DMS79 (cell line): ENCODE measurements at places on chromosomes 16 and 17.

DNA sequence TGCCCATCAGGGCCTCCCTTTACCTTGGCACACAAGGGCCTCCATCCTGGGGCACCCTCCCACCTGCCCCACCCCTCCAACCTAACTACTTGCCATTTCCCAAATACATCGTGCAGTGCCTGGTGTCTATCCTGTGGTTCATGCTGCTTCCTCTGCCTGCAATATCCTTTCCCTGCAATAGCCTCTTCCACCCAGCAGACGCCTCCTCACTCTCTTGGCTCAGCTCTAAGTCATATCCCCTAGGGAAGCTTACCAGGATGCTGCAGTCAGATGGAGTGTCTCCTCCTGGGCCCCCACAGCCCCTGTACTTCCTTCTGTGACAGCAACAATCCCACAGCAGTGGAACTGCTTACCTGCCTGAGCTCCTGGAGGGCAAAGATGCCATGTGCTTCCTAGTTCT, 36.7 kb downstream of the CCDC182 start:
- no peak for DNase-seq

DNA sequence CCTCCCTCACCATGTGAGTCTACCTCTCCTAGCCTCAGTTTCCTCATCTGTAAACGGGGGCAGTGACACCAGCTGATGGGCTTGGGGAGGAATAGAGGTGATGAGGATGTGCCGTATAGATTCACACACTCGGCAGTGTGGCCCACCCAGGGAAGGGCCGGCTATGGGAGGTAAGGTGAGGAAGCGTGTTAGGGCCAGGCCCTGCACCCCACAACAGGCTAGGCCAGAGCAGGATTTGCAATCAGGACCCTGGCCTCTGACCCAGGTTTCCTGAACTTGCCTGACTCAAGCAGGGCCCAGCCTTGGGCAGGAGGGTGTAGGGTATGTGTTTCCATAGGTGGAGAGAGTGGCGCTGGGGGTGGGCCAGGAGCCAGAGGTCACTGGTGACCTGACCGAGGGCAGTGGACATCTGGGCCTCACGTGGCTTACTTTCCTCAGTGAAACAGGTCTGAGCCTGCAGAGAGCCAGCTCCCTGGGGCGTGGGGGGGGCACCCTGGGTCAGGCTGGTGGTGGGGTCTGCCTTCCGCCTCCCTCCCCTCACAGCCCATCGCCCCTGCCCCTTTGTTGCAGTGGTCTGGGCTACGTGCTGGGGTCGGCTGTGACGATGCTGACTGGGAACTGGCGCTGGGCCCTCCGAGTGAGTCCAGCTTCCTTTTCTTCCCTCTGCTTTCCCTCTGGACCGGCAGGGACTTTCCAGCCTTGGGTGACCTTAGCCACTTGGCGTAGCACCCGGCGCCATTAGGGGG, 12.8 kb downstream of the SPNS3 start:
- no peak for DNase-seq

GRCh38 chr16:367333-367903, 2.9 kb downstream of the MRPL28 start:
- DNase-seq: no peak

DNA sequence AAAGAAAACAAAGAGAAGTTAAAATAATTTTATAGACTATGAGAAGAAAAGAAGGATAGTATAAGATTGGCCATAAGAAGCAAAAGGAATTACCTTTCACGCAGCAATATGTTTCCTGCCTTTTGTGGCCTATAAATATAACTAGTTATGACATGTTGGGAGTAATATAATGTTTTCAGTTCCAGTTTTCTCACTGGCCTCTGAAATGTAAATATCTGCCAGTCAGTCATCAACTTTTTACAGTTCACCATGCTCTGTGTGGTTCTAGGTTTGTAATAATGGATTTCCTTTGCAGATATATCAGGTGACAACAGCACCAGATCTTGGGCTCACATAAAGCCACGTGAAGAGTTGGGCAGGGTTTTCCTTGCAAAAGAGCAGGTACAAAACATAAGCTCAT, 94.3 kb downstream of the ABCA8 start:
- no peak for DNase-seq

DNA sequence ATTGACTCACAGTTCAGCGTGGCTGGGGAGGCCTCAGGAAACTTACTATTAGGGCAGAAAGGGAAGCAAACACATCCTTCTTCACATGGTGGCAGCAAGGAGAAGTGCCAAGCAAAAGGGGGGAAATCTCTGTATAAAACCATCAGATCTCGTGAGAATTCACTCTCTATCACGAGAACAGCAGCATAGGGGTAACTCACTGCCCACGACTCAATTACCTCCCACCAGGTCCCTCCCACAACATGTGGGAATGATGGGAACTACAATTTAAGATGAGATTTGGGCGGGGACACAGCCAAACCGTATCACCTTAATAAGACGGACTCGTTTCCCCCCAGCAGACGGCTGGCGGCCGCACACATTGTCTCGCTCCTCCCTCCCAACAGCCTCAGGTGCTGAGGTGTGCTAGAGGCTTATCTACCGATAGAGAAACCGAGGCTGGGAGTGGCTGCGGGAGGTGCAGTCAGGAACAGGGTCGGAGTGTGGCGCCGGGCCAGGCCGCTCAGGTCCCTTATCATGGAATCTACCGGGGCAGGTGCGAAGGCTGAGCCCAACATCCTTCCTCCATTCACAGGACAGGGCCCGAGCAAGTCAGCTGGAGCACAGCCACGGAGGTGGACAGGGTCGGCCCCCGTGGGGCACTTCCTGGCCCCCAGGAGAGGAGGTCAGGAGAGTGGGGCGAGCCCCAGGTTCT, 4.9 kb upstream of the ZG16B start:
- no peak for DNase-seq

DNA sequence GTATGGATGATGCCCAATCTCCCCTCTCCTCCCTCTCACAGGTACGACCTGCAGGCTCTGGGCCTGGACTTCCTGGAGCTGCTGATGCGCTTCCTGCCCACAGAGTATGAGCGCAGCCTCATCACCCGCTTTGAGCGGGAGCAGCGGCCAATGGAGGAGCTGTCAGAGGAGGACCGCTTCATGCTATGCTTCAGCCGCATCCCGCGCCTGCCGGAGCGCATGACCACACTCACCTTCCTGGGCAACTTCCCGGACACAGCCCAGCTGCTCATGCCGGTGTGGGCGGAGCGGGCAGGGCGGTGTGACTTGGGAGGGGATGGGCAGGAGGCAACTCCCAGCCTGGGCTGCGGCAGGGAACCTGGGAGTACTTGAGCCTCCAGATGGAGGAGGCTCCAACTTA, 18.1 kb downstream of the SPATA32 start:
- no peak for DNase-seq

DNA sequence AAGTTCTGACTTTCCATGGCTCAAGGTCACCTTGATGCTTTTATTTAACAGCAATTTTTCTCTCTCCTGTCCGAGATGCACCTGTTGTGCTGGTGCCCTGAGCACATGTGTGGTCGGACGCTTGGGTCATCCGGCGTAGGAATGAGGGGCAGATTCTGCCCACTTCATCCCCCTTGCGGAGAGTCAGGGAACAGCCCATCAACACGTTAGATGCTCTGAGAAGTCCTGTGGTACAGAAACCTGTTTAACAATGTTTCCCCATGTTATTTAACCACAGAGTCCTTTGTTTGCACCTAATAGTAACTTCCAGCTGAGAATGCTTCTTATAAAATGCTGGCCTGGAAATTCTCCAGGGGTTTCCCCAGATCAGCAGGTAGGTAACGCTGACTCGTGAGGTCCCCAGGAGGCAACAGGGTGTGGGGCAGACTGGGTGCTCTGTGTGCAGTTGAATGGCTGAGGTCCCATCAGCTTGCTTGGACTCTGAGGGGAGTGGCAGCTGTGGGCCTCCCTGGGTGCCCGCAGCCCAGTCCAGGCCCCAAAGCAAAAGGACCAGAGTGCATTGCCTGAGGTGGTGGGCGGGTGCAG, 17.8 kb downstream of the DOC2B start:
- no peak for DNase-seq

- DNase-seq: peak; percentile 29
Observed at GRCh38 chr16:27640277-27640600, 90.3 kb downstream of the KATNIP start.

DNA sequence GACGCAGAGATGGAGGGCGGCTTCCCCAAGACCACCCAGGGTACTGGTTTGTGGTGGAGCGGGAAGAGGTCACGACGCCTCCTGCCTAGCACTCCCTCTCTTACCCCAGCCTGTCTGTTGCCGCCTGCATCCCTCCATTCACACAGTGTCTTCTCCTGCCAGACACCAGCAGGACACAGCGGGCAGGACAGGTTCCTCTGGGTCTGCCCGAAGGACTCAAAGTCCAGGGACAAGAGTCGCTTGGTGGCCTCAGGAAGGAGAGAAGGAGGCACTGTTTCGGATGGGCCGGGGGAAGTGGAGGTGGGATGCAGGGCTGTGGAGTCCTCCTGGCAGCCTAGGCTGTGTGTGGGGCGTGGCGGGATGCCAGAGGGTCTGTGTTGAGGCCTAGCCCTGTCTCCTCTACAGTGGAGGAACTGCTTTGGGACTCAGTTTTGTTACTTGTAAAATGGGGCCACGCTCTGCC, 19.6 kb upstream of the TNS4 start:
- no peak for DNase-seq

- DNase-seq: no peak
Observed at GRCh38 chr16:88639231-88640038, 1.1 kb downstream of the IL17C start.

- peak; percentile 27 for DNase-seq
Observed at GRCh38 chr17:75270218-75270965, 639 bp downstream of the MIF4GD start.

DNA sequence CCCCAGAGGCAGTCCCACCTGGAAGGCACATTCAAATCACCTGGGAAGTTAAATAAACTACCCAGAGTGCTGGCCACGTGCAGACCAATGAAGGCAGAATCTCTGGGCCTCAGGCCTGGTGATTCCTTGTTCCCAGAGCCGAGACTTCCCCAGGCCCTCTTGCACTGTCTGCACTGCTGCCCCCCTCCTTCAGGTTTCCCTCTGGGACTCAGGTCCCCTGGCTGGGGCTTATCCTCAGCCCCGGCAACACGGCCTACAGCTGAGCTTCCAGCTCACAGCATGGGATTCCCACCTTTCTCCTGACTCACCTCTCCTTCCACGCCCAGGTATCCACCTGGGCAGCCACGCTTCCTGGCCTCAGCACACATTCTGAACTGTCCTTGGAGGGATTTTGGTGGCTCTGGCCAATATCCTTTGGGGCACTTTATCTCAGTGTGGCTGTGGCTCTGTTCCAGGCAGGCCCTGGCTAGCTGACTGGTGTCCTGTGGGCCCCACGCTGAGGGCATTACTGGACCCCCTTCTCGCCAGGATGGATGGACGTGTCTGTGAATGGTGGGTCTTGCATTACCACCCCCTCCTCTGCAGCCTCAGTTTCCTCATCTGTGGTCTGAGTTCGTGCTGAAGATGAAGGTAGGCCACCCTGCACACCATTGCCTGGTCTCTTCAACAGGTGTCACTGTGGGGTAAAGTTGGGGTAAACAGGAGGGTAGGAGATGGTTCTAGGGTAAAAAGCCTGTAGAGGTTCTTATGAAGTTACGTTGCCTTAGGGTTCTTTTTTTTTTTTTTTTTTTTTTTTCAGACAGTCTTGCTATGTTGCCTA, 165.7 kb downstream of the IRF8 start:
- no peak for DNase-seq

- DNase-seq: no peak
Observed at GRCh38 chr17:80575057-80575875, 30.6 kb downstream of the RPTOR start.

DNA sequence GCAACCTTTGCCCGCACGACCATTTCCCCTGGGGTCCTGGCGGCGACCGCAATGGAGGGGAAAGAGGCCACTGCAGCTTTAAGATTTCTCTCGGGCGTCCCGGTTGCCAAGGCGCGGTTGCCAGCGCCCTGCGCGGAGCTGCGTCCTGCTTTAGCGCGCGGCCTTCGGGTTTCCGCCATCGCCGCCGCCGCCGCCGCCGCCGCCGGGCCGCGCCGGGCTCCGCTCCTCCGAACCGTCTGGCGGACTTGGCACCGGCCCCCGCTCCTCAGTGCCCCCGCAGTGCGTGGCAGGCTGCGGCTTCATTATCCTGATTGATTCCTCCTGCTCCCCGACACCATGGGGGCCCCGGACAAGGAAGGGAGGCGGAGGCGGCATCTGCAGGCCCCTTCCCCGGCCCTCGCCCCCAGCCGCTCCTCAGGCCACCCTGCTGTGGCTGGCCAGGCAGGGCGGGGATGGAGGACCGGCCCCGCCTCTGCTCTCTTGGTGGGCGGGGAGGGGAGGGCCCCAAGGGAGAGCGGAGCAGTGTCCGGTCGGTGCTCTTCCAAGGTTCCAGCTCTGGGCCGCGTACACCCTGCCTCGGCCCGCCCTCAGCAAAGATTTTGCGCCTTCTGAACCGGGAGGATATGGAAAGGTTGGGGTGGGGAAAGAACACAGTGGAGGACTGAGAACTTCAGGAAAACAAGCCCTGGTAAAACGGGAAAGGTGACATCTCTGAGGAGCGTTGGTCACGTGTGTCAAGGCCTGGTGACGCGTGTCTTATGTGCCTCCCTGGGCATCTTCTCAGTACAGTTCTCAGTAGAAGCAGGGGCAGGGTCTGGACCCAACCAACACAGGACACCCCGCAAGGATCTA, 34.0 kb downstream of the NEUROD2 start:
- DNase-seq: peak; percentile 17

GRCh38 chr17:6346156-6346786, 88.7 kb downstream of the AIPL1 start:
- DNase-seq: no peak

DNA sequence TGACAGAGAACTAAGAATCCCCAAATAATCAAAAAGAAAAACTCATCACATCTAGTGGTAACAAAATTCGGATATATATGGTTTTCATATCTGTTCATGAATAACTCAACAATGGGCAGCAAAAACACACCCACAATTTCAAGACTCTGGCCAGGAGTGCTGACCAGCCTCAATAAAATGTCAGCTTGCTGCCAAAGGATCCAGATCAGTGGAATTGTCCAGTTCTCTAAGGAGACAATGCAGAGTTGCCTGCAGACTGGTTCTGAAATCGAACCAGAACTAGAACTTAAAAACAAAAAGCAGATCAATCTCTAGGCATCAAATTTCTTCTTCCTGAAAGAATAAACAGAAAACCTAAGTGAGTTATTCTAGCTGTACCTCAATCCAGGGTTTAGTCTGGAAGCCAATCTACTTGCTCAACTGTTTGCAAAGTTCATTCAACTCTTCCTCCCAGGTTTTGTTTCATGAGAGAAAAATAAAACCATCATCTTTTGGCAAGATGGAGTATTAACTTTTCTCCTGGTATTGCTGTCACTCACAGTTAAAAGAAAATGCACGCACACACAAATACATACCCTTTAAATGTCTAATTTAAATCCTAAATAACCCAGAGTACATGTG, 61.0 kb downstream of the CFDP1 start:
- no peak for DNase-seq

- DNase-seq: peak; percentile 91
Observed at GRCh38 chr17:40113110-40113906, 8.5 kb upstream of the MSL1 start.
